HT1080 (cell line): ENCODE measurements at places on chromosomes 1 and 21. TPM values are rescaled to one million over a fixed set of nuclear protein-coding genes. Genes with fewer than 3 reads are reported as not detected.

- DNase-seq = no peak
Measured at GRCh38 chr1:151721788-151722510, 627 bp downstream of the RIIAD1 start.

The VAMP4 gene
- 2.0 and 5.6 TPM in 2 replicates for total RNA-seq

The C1orf185 gene
- not detected in 2 replicates for total RNA-seq

The KRTAP19-5 gene
- not detected in 2 replicates for total RNA-seq

The PAQR6 gene
- total RNA-seq = 0.40 and 0.47 TPM in 2 replicates

DNA sequence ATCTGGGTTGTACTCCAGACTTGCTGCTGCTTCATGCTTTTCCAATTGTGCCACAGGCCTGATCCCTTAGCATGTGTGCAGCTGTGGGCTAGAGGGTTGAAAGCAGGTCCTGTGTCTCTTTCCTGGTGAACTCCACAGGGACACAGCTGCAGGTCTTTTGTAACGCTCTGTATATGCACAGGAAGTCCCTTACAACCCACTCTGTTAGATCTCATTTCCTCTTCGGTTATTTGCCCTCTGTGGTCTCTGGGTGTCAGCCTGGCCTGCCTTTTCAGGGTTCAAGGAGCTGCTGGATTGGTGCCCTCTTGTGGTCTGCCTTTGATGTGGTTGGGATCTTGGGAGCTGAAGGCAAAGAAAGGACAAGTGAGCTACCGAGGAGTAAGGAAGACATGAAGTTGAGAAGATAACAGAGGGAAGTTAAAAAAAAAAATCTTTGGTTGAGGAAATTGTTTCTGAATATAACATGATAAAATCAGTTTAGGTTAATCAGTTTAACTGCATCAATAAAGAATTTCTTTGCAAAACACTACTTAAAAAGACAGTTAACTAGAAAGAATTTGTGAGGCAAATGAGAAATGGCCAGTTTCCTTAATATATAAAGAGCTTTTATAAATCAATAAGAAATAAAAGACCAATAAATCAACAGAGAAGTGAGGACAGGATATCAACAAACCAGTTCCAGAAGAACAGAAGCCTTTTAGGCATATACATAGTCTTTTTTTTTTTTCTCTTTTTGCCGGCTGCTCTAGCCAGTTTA lies 44.1 kb downstream of the UCK2 start:
- peak; percentile 85 for DNase-seq

- no peak for DNase-seq
Measured at GRCh38 chr1:85700422-85700821, 7.8 kb downstream of the ZNHIT6 start.

The ERICH3 gene
- total RNA-seq = 0.05 TPM in 1 of 2 replicates, not detected in the other

The KRTAP7-1 gene
- total RNA-seq = not detected in 2 replicates

The BLACAT1 gene
- 0.10 and 0.19 TPM in 2 replicates for total RNA-seq

DNA sequence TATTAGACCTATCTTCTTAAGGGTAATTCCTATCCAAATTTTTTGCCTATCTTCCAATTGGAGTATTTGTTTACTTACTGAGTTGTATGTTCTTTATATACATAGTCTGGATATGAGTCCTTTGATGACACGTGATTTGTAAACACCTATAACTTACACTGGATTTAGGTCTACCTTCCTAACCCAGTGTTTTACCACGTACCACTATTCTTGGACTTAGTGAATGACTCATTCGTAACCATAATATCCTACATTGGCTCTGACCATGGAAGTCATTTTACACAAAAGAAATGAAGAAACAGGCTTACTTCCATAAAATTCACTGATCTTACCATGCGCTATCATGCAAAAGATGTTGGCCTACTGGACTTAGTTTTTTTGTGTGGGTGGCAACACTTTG lies 23.9 kb upstream of the ZZZ3 start:
- peak; percentile 25 for DNase-seq

DNA sequence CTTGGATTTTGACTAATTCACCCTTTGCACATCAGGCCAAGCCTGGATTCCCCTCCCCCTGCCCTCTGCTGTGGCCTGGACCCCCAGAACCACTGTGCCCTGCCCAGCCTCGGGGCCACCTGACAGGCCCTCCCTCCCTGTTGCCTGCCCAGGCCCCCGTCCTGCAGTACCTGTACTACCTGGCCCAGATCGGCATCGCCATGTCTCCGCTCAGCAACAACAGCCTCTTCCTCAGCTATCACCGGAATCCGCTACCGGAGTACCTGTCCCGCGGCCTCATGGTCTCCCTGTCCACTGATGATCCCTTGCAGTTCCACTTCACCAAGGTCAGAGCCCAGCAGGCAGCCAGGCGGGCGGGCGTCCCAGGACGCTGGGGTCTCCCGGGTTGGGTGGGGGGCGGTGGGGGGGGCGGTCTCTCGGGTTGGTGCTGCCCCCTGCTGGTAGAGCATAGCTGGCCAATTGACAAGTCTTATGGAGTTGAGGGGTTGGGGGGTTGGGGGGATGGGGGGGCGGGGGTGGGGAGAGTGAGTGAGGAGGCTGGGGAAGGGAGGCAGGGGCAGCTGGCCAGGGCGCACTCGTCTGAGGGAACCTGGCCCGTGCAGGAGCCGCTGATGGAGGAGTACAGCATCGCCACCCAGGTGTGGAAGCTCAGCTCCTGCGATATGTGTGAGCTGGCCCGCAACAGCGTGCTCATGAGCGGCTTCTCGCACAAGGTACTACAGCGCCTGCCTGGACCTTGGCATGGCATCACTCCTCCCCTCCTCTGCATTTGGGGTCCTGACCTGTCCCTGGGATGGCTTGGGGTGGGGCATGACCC lies 10.7 kb downstream of the AMPD2 start:
- DNase-seq = no peak

DNA sequence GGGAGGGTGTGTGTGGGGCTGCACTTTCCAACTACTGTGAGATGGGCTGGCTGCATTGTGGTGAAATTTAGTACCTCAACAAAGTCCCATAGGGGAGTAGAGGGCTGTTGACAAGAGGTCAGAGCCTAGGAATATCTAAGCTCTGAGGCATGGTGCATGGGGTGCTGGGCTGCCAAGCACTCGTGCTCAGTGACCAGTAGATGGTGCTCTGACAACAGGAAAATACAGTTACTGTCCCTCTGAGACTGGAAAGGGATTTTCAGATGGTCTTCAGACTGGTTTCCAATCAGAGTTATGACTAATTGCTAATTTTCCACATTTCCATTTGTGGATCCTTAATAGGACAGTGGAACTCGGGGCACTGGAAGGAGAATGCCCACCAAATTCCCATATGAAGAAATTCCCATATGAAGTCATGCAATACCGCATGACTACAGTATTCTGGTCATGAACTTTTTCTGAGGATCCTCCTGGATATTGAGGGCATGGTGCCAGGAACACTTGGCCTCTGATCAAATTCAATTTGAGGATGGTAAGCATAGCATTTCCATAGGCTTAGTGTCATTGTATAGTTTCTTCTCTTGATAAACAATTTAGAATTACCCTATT lies 4.1 kb upstream of the CACNA1E start:
- peak; percentile 53 for DNase-seq

DNA sequence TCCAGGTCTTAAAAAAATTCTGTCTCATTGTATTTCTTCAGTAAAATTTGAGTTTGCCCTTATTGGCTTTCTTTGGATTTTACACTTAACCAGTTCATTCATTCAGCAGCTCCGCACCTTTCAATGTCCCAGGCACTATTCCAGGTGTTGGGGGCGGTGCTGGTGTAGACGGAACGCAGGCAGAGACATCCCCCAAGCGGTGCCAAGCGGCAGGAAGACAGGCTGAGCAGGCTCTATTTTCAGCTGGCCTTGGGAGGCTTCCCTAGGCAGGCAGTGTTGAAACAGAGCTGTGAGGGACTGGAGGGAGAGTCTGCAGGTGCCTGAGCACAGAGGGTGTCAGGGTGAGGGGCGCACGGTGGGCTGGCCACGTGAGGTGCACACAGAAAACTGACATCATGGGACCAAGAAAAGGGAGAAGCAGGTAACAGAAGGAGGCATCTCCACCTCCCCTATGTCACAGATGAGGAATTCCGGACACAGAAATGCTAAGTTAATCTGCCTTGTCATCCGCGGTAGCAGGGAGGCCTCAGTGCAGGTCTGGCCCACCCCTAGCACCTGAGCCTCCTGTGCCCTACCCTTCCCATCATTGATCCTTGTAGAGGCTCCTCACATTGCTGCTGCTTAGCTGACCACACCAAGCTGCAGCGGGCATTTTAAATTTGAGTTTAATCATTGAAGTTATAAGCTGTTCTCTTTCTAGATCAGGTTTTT lies 40.8 kb downstream of the SLC37A1 start:
- DNase-seq = no peak

GRCh38 chr1:150477733-150478132 lies 9.5 kb upstream of the TARS2 start:
- peak; percentile 27 for DNase-seq

- DNase-seq = no peak
Measured at GRCh38 chr1:92832537-92833114, 786 bp downstream of the RPL5 start.

DNA sequence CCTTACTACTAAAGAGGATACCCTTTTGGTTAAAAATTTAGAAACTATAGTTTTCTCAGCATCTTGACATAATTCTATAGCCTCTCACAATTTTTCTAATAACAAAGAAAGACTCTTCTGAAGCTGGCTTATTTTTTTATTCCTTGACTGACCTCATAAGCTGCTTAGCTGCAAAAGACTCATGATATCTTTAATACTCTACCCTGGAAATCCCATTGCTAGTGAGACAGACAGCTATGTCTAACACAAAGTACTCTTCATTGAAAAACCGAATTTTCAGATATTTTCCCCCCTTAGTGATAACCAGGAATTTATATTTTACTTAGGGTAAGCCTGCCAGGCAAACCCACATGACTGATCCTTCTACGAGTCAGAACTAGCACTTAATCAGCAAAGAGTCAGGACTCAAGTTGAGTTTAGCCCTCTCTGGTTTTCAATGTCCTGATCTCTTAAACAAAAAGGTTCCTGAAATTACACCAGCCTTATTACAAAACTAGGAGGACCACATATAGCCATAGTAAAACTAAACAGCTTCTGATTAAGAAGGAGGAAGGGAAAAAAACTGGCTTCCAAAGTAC lies 56.9 kb downstream of the ENAH start:
- DNase-seq = peak; percentile 5

DNA sequence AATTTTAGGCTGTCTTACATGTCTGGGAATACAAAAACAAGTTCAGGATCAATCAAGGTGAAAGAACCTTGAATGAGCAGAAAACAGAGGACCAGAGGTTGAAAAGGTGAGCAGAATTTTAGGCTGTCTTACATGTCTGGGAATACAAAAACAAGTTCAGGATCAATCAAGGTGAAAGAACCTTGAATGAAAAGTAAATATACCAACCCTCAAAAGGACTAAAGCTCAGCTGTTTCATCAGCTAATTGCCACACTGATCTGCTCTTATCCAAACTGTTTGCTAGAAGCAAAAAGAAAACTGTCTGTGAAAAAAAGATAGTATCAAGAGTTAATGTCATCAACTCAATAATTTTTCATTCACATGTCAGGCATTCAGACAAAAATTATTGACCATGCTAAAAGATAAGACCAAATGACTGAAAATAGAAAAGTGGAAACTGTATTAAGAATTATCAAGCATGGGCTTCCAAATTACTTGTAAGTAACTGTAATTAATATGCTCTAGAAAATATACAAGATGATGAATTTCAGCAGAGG lies 69.2 kb downstream of the LTN1 start:
- DNase-seq = no peak

The NEGR1 gene
- total RNA-seq = 1.6 and 2.0 TPM in 2 replicates
